Effector memory CD8-positive, alpha-beta T cell (primary cell): ENCODE measurements at places on chromosomes 7 and 10.

DNA sequence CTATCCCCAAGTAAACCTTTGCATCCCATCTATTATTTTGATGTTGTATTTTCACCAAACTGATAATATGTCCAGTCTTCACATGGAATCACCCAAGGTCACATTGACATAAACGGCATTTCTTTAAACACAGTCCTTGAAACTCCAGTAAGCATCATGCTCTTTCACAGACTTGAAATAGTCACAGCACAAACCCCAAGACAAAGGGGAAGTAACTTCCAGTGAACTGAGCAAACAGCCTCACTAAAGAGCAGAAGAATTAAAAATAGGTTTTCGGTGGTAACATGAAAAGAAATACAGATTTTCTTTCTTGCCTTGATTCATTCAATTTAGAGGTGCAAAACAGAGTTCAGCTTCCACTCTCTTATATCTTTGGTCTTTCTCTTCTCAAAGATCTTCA is 253.7 kb downstream of the SFMBT2 start:
- no peak for DNase-seq

GRCh38 chr7:131326576-131326975 is 1.1 kb upstream of the MKLN1 start:
- DNase-seq: no peak

DNA sequence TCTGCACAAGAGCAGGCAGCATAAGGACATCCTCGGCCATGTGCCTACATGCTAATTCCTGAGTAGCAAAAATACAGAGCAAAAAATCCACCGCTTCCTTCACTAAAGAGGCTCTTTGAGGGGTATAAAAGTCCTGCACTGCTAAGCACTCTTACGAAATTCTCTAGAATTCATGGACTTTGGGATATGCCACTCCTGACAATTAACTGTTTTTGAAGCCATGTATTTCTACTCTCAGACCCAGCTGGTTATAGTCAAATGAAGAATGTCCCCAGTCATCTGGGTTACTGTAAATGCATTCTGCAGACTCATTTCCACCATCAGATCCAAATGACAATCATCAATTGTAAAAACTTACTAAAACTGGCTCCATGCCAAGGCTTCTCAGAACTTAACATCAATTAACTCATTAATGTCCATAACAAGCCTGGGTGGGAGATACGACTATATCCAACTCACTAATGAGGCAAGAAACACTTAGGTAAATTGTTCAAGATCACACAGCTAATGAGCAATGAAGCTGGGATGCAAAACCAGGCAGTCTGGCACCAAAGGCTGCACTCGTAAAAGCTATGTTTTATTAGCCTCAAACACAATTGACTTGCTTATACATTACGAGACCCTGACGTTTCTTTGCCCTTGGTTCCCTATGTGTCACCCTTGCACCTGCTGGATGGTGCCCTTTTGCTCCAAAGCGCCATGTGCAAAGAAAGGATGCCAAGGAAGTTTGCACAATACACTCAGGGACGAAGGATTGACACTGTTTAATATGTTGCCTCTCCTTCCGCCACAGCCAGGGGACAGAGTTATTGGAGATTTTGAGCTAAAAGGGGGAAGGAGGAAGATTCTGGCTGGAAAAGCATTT is 250.4 kb downstream of the ELMO1 start:
- no peak for DNase-seq

DNA sequence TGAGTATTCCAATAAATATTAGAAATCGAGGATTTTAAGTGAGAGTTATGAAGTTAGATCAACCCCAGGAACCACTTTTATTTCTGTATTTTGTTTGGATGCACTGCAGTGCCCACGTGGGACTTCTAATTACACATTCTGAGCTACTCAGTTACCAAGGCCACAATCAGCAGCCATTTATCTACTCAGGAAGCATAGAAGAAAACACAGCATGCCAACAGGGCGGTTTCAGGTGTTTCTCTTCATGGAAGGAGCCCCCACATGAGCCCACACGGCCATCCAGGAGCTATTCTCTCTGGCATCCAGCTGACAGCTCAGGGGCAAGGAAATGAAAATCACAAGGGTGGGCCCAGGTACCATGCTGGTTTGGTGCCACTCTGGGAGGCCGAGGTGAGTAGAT is 266.5 kb upstream of the MKLN1 start:
- no peak for DNase-seq

DNA sequence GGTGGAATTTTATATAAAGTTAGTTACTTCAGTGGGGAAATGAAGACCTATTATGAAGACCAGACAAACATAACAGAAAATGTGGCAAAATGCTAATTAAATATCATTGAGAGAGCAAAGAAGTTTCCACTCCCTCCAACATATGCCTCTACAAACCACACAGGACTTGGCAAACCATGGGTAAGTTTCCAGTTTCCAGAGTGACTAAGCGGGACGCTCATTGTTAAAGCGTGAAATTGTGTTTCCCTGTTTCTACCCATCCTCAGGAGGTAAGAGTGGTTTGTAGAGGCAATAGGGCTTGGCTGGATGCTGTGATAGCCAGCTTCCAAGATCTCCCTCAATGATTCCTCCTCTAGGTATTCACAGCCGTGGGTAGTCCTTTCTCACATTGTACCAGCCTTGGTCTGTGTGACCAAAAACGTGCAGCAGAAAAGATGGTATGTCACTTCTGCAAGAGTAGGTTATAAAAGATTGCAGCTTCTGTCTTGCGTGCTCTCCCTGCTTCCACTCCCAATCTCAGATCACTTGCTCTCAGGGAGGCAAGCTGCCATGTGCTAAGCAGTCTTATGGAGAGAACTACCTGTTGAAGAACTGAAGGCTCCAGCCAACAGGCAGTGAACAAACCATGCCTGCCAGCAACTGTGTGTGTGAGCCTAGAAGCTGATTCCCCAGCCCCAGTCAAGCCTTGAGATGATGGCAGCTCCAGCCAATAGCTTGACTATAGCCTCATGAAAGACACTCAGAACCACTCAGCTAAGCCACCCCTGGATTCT is 35.7 kb downstream of the CBX3 start:
- DNase-seq: no peak

- DNase-seq: no peak
These were observed 159.5 kb downstream of the PPP1R9A start for GRCh38 chr7:95066737-95067530.

DNA sequence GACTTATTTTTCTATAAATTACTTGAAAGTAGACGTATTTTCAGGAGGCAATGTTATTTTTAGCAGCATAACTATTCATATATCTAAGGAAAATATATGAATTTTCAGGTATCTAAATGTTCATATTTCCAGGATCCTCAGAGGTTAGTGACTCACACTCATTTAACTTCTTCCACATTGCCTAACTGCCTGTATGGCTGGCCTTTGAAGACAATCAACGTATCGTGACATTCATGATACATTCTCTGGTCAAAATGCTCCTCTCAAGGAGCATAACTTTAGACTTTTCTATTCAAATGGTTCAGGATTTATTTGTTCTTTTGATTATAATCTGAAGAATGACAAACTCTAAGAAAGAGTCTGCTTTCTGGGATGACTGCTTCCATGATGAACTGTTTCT is 89.3 kb downstream of the SEMA3C start:
- DNase-seq: no peak

DNA sequence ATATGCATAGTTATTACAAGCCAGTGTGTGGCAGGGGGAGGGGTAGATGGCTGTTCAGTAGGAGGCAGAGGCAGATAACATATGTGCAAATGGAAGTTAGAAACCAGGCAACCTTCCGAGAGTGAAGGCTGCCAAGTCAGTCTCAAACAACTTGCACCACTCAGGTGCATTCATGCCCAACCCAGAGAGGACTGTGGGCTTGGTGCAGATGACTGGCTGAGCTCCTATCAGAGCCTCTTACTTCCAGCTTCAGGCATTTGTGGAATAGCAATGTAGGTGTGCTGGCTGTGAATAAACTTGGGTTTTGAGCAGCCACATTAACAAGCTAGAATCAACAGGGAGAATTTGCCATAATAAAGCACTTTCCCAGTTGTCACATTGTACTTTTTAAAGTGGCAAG is 789.8 kb downstream of the PHTF2 start:
- DNase-seq: no peak

DNA sequence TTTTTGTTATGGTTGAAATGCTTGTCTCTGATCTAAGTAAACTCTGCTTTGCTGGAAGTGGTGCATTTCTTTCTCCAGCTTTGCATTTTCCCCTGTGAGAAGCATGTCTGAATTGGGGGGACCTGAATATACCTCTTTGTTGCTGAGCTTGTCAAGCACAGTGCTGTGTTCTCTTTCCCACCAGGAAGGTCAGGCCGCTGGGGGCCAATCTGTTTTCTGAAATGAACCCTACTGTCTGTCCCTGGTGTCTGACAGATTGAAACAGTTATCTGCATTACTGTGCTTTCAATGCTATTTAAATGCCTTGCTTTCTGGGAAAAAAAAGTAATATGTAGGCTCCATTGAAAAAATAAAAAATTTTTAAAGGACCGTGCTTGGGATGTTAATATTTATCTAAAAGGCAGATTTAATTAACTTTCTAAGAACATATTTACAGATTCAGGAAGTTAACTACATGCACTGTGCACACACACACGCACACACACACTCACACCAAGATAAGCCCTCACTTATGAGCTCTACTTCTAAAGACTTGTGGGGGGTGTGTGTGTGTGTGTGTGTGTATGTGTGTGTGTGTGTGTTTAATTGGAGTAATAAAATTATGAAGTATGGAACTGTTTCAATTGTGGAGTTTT is 127.0 kb upstream of the FZD1 start:
- DNase-seq: no peak

- DNase-seq: no peak
These were observed 32.4 kb downstream of the CAMK2B start for GRCh38 chr7:44292876-44293560.

DNA sequence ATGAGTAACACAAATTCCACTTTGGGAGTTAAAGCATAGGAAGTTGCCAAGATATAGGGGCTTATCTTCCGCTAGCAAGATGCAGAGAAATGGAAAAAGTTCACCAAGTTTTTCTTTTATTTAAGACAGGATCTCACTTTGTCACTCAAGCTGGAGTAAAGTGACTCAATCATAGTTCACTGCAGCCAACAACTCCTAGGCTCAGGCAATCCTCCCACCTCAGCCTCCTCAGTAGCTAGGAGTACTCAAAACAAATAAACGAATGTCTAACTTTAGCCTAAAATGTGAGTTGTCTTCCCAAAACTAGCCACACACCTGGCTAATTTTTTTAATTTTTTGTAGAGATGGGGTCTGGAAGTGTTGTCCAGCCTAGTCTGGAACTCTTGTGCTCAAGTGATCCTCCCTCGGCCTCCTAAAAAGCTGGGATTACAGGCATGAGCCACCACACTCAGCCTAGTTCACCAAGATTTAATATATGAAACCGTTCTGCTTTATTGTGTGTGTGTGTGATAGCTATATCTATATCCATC is 9.9 kb downstream of the VIM start:
- DNase-seq: no peak

DNA sequence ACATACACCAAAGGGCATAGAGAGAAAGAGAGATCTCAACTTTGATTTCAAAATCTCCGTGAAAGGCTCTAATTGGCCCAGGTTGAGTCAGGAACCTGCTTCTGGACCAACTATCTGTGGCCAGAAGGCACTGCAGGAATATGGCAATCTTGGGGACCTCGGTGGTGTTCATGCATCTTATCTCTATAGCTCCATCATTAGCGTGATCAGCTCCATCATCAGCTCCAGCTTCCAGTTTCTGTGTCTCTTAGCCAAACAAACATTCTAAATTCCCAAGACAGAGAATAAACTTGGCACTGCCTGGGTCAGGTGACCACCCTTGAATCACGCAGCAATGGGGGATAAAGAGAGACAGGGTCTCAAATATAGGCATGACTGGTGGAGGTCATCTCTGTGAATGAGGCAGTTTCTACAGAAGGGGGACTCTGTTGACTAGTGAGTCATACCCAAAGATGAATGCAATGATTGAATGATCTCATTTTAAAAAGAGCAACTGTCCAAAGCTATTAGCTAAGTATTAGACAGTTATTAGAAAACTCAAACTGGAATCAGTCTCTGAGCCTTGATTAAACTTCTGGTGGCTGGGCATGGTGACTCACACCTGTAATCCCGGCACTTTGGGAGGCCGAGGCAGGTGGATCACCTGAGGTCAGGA is 5.4 kb upstream of the NRF1 start:
- no peak for DNase-seq

DNA sequence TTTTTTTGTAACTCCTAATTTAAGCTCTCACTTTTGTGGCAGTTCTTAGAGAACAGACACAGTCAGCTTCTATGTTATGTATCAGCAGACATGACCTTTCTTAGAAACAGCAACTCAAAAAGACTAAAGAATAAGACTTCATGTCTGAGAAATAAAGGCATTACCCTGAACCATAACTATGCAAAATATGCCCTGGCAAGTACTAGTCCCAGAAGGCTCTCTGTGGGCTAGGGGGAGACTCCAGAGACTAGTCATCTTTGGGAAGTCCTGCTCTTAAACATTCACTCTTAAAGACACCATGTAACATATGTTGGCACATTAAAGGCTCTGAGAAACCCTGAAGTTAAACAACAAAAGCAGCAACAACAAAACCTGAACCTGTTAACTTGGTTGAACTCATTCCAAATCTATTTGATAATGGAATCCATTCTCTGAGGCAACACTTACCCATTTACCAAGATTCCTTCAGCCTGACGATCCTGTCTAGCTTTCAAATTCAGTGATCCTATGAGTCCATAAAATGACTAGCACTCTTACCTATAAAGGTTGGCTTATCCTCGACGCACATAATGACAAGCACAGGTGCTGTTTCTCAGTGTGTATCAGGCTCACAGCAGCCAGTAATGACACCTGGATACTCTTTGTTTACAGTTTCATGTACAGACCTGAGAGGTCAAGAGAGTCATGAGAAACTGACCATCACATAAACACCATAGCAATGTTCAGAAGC is 62.3 kb downstream of the OSBPL3 start:
- DNase-seq: no peak

GRCh38 chr10:80174641-80175395 is 30.5 kb downstream of the ANXA11 start:
- DNase-seq: no peak

- DNase-seq: no peak
These were observed 12.6 kb downstream of the NEURL1 start for GRCh38 chr10:103506061-103506460.

DNA sequence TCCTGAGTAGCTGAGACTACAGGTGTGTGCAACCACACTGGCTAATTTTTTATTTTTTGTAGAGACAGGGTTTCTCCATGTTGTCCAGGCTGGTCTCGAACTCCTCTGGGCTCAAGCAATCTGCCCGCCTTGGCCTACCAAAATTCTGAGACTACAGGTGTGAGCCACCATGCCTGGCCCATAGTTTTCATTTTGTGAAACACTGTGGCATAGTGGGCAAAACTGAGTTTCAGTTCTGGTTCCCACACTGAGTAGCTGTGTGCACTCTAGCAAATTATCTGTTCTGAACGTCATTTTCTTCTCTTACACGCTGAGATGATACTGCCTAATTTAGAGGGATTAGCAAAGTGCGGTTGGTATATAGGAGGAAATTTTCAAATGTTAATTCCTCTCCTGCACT is 13.5 kb downstream of the ATP5MK start:
- DNase-seq: no peak

DNA sequence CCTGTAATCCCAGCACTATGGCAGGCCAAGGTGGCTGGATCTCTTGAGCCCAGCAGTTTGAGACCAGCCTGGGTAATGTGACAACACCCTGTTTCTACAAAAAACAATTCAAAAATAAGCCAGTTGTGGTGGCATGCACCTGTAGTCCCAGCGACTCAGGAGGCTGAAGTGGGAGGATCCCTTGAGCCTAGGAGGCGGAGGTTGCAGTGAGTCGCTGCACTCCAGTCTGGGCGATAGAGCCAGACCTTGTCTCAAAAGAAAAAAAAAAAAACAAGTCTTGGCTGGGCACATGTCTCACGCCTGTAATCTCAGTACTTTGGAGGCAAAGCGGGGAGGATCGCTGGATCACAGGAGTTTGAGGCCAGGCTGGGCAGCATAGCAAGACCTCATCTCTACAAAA is 74.6 kb upstream of the PDSS1 start:
- DNase-seq: no peak
